ENCODE measurements at places on chromosomes 3 and 15.

DNA sequence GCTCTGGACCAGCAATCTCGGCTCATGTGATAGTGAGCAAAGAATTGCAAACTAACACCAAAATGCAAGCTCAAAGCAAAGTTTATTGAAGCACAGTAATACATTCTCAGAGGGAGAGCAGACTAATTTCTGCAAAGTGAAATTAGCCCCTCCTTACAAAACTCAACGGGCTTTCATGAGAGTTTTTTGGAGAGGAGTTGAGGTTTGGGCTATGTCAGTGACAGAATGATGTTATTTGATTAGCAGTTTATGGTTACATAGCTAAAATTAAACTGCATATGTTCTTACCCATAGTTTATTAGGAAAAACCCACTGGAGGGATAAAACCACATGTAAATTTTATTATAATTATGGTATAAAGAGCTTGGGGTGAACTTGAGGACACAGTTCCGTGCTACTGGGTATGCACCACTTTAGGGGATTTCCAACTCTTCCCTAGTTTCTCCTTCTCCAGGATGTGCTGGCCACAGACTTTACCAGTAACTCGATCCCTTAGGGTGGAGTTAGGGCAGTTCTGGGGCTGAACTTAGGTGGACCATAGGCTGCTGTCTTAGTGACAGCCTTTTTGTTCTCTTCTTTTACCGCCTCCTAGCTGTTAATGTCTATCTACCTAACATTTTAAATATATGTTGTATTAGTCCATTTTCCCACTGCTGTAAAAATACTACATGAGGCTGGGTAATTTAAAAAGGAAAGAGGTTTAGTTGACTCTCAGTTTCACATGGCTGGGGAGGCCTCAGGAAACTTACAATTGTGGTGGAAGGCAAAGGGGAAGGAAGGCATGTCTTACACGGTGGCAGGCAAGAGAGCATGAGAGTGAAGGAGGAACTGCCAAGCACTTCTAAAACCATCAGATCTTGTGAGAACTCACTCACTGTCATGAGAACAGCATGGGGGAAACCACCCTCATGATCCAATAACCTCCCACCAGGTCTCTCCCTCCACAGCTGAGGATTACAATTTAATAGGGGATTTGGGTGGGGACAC is 8.9 kb upstream of the AADACL2 start:
- no peak for DNase-seq

DNA sequence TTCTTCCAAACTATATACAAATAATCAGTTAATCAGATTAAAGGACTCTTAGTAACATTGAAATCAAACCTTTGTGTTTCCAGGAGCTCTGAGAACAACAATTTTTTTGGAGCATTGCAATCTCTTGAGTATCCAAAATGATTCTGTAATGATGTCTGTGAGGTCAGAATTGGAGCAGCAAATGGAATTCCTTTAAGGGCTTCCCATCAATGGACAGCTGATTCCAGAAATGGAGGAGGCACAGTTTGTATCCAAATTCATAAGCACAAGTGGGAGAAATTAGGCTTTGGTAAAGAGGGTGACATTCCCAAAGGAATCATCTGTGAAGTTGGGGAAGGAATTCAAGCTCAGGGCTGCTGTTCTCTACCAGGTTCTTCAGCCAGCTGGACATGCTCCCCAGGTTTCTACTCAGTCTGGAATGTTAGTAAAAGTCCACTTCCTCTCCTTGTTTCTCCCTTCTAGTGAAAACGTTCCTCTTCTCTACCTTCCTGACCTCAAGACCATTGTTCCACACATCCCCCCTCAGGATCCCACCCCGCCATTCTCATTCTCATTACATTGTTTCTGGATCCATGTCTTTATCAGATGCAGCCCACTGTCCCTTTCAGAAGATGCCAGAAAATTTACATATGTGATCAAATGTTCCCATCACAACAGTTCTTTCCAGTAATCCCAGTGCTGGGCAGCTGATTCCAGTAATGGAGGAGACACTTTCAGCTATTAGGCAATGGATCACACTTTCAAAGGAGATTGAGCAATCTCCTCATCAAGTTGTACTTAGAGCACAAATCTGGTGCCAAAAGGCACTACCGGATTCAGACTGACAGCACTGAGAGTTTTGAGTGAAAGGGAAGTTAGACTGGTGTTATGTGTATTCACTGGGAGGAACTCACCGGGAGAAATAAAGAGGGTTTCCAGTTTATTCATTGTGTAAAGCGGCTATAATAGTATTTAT is 391.3 kb upstream of the TPRG1 start:
- DNase-seq: no peak

DNA sequence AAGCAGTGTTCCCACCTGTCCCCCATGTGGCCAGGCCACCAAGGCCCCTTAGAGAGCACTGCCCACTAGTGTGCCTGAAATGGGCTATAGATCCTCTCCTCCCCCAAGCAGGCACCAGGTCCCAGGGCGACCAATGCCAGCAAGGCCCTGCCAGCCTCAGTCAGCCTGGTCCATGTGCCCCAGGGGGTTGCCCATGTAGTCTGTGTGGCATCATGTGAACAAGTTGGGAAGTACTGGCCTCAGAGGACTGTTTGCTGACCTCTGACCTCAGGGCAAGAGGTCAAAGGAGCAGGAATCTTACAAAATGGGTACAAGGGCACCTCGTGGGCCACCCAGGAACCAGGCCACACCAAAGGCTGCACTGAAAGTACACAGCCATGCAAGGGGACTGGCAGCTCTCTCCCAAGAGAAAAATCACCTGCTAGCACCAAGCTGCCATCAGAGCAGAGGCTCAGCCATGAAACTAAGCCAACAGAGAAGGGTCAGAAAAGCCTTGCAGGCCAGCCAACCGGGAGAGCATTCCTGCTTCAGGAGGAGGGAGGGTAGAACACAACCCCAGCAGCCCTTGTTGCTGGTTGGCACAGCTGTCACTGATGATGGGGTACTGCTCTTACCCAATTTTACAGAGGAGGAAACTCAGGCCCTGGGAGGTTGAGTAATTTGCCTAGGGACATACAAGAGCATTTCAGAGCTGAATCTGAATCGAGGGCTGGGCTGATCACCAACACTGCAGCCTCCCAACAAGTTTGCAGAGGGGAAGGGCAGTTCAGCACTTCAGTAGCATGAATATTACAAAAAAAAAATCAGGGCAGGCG is 5.2 kb upstream of the FURIN start:
- DNase-seq: no peak

- no peak for DNase-seq
Measured at GRCh38 chr15:76993114-76993725, 1.7 kb upstream of the PSTPIP1 start.

GRCh38 chr3:46725621-46726314 is 8.1 kb upstream of the PRSS50 start:
- no peak for DNase-seq

DNA sequence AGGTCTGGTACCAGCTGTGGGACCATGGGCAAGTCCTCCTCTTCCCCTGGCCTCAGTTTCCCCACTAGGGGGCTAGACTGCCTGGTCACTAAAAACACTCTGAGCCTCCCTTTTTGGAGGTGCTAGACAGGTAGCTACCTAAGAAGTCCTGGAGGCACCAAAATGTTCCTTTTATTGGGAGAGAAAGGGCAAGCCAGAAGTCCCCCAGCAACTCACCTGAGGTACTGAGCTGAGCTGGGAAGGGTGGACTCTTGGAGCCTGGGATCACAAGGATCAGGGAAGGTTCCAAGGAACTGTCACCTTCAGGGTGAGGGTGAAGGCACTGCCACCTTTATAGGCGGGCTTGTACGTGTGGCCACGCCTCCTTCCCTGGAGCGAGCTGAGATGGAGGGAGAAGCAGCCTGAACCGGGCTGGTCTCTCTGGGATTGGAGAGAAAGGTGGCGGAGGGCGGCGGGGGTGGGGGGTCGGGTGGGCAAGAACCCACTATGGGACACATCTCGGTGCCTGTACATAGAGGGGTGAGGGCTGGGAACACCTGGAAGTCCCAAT is at the start of gene CYP1A1:
Gene CYP1A1 (minus strand): TSS at position 304 of the 550 bp plus-strand sequence. CDS start 2,431 bp downstream, outside the sequence.
- no peak for DNase-seq

DNA sequence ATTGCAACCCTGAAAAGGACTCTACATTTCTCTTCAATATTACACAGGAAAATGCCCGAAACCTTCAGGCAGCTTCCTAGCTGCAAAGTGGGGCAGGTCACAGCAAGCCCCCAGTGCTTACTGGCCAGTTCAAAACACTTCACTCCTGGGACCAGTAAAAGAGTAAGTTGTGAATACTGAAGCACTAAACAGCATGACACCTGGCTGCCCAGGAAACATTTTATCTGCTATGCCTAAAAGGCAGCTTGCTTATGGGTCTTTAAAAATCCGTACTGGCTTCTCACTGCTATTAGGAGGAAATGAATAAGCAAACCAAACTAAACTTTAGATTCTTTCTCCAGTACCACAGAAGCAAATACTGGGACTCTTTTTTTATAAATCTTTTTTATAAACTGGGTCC is 457.9 kb upstream of the ALCAM start:
- DNase-seq: no peak

GRCh38 chr15:78615151-78615589 is 5.6 kb downstream of the CHRNA3 start:
- no peak for DNase-seq

GRCh38 chr3:128814060-128814459 is 65.4 kb upstream of the ACAD9 start:
- DNase-seq: no peak

DNA sequence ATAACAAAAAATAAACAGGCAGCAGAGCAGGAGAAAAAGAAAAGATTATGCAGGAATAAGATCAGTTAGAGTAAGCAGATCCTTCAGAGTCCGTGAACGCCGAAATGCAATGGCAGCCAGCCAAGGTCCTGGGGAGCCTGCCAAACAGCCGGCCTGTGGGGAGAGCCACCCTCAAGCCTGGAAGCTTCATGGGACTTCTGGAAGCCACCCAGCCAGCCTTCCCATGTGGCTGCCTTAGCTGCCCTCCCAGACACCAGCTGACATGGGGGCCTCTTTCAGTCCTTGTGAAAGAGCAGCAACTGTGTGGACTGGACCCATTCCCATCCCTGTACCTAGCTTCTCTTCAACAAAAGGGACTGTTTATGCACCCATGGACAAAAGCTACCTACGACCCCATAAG is 64.9 kb upstream of the RAD18 start:
- DNase-seq: no peak

DNA sequence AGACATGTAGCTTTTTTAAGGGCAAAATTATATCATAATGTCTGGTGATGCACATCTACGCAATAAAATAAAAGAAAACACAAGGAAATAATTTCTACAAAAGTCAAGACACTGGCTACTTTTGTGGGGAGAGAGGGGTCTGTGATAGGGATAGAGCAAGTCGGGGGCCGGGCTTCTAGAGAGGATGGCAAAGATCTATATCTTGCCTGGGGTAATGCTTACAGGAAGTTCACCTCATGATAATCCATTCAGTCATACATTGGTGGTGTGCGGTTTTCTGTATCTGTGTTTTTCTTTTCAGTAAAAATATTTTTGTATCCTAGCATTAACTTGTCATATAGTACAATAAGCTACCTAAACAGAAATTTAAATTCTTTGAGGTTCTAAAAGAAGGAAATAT is 178.8 kb downstream of the ARRDC4 start:
- no peak for DNase-seq

GRCh38 chr3:194993896-194994295 is 277.1 kb downstream of the XXYLT1 start:
- DNase-seq: no peak
